ENCODE measurements at places on chromosomes 6 and 20.

- no peak for DNase-seq
These were observed 11.8 kb upstream of the GNRH2 start for GRCh38 chr20:3031524-3032147.

DNA sequence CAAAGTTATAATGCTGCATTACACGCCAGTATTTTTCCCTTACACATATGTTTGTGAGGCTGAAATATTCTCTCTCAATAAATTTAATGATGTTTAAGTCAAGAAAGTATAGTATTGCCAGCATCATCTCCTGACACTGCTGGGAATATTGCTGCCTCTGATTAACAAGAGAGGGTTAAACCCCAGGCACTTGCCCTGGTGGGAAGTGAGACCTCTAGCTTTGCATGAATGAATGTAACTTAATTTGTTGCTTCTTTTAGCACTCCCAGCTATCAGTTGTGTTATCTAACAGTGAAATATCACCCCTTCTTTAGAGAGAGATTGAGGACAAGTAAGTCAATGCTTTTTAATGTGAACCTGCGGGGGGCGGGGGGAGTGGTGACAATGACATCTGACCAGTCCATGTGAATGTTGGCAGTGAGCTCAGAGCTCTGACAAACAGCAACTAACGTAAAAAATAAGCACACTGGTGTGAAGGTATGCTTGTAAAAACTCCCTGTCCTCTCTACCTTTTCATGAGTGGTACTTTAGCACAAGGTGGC lies 9.8 kb downstream of the FOXA2 start:
- DNase-seq: no peak

GRCh38 chr6:141618180-141618581 lies 514.5 kb upstream of the GJE1 start:
- DNase-seq: no peak

DNA sequence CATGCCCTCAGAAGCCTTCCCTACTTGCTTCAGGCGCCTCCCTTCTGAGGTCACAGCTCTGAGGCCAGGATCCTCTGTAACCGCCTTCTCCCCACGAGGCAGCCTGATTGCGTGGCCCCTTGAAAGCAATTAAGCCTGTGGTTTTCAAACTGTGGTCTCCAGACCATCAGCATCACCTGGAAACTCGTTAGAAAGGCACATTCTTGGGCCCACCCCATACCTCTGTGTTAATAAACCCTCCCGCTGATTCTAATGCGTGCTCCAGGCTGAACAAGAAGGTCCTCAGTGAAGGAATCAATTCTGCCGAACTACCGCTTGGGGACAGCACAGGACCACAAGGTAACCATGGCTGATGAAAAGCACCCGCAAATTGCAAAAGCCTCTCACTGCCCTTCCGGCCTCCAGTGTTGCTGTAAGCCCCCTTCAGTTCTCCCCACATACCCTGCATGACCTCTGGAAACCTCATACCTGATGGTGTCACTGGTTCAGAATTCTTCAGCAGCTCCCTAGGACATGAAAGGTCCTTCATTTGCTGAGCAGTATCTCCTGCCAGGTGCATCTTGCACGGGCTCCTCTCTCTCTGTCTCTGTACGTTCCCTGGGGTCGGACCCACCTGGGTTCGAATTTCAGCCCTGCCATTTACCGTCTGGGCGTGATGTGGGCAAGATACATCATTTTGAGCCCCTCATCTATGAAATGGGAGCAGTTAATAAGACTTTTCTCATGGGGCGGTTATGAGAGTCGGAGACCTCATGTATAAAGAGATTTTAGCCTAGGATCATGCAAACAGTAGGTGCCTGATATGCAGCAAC lies 93.3 kb upstream of the RNF24 start:
- DNase-seq: no peak

GRCh38 chr6:157498817-157499216 lies 117.8 kb downstream of the ZDHHC14 start:
- no peak for DNase-seq

DNA sequence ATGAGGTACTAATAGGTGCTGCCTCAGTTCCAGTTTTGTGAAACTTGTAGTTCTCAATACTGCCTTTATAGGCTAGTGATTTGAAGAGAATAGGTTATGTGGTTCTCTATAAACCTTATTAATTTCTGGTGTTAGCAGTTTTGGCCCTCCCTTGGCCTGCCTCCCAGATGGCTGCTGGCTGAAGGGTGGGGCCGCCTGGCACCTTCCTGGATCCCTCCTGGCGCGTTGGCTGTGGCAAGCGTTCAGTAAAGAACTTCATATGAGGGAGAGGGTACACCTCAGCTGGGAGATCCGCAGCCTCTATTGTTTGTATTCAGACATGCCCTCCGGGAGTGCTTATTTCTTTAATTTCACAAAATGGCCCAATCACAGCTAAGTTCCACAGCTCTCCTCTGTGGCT lies 51.9 kb downstream of the FAM120B start:
- no peak for DNase-seq

GRCh38 chr20:61848851-61849250 lies 216.8 kb downstream of the TAF4 start:
- DNase-seq: no peak

- no peak for DNase-seq
These were observed 89.7 kb upstream of the EMILIN3 start for GRCh38 chr20:41456351-41456750.

DNA sequence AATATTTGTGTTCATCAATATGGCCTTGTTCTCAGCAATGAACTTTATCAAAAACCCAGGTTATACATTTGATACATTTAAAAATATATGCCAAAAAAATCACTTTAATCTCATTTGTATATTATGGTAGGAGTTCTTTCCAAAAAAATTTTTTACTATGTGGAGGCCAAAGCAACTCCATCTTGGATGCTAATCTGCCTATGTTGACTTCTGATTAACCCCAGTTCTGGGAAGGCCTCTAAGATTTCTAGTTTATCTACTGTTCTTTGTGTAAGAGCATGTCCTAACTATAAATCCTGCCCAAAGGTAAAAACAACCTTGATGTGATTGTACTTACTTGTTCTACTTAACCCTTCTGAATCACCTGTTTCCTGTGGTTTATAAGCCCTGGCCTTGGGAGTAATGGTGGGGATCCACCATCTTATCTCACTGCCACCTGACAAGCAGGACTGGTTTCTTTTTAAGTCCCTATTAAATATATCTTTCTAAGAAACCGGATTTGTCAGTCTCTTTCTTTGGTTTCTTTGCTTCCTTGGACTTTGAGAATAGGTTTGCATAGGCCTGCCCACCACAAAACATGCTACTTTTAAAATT lies 46.7 kb downstream of the RNGTT start:
- DNase-seq: no peak

DNA sequence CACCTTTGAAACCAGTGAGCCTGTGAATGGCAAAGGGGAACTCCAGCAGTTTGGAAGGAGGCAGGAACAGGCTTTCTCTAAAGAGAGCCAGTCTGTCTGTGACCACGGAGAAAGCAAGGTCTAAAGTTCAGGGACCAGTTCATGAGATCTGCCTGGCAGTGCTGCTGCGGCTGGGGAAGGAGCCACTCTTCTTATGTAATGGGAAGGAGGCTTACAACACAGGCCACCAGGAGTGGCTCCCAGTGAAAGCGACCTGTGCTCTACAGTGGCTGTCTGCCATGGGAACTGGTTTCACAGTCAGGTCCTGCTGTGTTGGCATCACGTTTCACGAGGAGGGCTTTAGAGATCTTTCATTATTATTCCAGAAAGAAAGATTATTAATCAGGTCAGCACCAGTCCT lies 291.9 kb upstream of the PRDM1 start:
- DNase-seq: no peak

- no peak for DNase-seq
These were observed 25.7 kb downstream of the KCNK5 start for GRCh38 chr6:39203436-39204159.

GRCh38 chr6:22205266-22205665 lies 91.6 kb downstream of the PRL start:
- DNase-seq: no peak

- DNase-seq: no peak
These were observed 32.0 kb downstream of the GNAS-AS1 start for GRCh38 chr20:58818586-58819285.

GRCh38 chr20:22339091-22339881 lies 245.1 kb downstream of the FOXA2 start:
- no peak for DNase-seq

- DNase-seq: no peak
These were observed 145.3 kb downstream of the KHDC1L start for GRCh38 chr6:73079978-73080377.

- DNase-seq: no peak
These were observed 968.7 kb upstream of the CITED2 start for GRCh38 chr6:140343128-140343527.

DNA sequence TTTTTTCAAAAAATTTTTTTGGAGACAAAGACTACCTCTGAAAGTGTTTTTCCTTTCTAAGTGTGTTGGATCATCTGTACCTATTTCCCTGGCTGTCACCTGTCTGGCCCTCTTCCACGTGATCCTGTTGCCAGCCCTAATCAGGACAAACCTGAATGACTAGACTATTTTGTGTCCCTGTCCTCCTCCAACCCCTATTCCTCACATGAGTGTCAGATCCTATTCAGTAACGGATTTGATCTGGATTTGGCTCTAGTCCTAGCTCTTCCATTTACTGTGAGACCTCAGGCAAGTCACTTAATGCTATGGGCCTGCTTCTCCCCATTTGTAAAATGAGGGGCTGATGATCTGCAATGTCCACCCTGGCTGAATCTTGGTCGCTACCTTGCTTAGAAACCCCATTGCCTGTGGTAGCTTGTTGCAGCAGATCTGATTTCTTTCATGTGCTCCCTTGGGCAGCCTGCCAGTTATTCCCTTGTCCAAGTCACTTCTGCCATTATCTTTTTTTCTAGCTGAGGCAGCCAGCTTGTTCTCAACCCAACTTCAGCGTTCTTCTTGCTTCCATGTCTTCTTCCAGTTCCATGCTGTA lies 4.8 kb downstream of the PHF20 start:
- DNase-seq: no peak

- no peak for DNase-seq
These were observed 77.1 kb upstream of the CDYL start for GRCh38 chr6:4698901-4699659.

DNA sequence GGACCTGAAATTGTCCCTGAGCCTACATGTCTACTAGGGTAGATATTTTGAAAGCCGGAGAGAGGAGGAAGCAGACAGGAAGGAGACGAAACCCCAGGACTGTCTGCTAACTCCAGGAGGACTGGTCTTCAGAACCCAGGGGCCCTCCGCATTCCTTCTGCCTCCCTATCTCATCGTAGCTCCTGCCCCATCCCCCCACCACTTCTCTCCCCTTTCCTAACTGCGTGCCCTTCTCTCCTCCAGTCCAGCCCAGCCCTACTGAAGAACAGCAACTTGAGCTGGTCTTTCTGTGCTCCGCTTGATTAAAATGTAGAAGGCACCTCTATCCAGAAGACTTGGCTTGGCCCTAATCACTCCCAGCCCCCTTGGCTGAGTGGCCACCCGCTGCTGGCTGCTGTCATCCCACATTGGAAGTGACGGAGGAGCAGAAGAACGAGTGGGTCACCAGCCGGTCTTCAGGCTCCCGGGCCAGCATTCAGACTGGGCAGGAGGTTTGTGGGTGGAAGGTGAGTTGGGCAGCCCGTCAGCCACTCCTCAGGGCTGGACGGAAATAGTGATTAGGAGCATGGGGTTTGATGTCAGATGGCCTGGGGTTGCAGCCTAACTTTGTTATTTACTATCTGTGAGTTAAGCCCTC lies 28.8 kb upstream of the ANGPT4 start:
- DNase-seq: no peak

DNA sequence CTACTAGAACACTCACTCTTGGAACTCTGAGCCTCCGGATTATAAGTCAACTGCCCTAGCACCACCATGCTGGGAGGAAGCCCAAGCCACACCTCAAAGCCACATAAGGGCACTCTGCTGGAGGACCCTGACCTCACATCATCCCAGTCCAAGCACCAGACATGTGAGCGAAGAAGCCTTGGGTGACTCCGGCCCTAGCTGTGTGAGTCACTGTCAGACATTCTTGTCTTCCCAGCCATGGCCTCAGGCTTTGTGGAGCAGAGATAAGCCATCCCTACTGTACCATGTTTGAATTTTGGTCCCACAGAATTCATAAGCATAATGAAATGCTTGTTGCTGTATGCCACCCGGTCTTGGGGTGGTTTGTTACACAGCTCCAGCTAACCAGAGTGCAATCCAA lies 247.7 kb downstream of the SOD2 start:
- DNase-seq: no peak

DNA sequence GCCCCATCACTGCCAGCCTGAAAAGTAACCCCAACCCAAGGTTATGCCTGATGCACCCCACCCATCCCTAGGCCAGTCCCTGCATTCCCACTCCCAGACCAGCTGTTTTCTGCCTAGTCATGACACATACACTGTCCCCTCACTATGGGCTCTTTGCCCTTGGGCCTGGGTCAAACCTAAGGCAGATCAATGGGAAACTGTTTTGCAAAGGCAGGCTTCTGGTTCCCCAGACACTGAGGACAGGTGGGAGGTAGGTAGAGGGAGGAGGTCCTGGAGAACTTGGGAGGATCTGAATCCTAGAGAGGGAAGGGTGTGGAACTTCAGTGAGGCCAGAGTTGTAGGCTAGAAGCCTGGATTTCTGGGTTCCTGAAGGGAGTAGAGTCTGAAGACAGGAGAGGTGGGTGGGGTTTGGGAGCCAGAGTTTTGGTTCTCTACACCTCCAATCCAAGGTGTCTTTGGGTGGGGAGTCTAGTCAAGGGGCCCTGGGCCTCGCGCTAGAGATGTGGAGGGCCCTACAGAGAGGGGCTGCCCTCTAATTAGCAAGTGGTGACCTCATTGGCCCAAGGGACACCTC lies 2.0 kb downstream of the CLIC1 start:
- DNase-seq: no peak

DNA sequence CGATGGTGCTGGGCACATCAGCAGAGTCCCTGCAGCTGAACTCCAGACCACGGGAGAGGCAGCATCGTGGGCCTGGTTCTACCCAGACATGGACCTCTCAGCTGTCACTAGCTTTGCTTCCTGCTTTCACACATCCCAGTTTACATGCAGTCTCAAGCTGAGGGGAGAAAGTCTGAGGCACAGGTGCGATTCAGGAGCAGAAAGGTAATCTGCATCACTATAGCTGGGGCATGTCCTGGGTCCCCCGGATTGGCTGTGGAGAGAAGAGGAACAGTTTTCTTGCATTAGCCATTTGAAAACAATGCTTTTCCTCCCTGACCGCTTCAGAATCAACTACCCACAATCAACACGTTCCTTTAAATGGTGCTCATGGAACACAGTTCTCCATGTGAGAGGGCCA lies 59.9 kb downstream of the PLAGL1 start:
- no peak for DNase-seq

GRCh38 chr6:74439123-74439811 lies 743.3 kb downstream of the CD109 start:
- no peak for DNase-seq

DNA sequence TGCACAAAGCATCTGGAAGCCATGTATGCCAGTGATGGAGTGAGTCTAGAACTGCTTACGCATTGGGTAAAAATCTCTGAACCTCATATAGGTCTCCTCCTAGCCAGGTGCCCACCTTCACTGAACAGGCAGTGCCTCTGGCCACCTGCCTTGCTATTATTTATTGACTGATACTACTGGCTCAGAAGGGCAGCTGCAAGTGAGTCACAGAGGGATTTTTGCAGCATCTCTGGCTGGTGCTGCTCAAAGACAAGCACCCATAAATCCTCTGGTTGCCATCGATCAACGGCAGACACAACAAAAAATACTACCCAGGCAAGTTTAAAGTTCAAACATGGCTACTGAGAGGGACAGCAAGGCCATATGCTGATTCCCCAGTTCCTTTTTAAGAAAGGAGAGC lies 279.4 kb downstream of the UBE3D start:
- DNase-seq: no peak

- DNase-seq: no peak
These were observed 142.4 kb upstream of the SLC24A3 start for GRCh38 chr20:19070026-19070425.

All from cortex of kidney (tissue), 1 donor.